ENCODE measurements at places on chromosomes 3 and 15. TPM values are rescaled to one million over a fixed set of nuclear protein-coding genes. Genes with fewer than 3 reads are reported as not detected.

DNA sequence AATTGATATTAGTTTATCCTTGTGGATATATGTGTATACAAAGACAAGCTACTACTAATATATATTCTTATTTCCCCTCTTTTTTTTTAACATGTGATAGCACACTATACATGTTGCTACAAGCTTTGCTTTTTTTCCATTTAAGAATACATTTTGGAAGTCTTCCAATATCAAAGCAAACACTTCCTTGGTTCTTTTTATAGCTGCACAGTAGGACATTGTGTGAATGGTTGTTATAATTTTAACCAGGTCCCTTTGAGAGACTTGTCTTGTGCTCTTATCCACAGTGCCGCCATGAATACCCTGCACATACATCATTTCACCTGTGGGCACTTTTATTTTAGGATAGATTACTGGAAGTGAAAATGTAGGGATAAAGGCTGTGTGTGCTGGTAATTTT is 88.7 kb downstream of the CACNA2D3 start:
- H3K4me1 ChIP-seq = no peaks in the 10 kb centered on the region
- H3K4me3 ChIP-seq = no peak overlapping the region
- H3K36me3 ChIP-seq = 0 out of 2 replicates have a peak, but pooled peaks cover 3% of the 10 kb centered on the region
- no peak overlapping the region for H3K27ac ChIP-seq
- H3K27me3 ChIP-seq = no peaks in the 10 kb centered on the region

- H3K27me3 ChIP-seq = no peaks in the 10 kb centered on the region
- no peak overlapping the region for H3K27ac ChIP-seq
- H3K4me1 ChIP-seq = peaks cover 16% of the 10 kb centered on the region
Observed at GRCh38 chr3:188205992-188206416, 52.0 kb downstream of the LPP start.

- no peaks in the 10 kb centered on the region for H3K36me3 ChIP-seq
- no peaks in the 10 kb centered on the region for H3K4me1 ChIP-seq
- H3K4me3 ChIP-seq = no peak overlapping the region
Observed at GRCh38 chr3:10356461-10356981, 35.6 kb upstream of the SEC13 start.

- no peak overlapping the region for H3K4me3 ChIP-seq
- no peaks in the 10 kb centered on the region for H3K4me1 ChIP-seq
- no peaks in the 10 kb centered on the region for H3K36me3 ChIP-seq
- H3K27me3 ChIP-seq = no peaks in the 10 kb centered on the region
- no peak overlapping the region for H3K27ac ChIP-seq
- peak; percentile 27 for DNase-seq
Observed at GRCh38 chr15:65194826-65195547, 9.8 kb upstream of the CLPX start.

DNA sequence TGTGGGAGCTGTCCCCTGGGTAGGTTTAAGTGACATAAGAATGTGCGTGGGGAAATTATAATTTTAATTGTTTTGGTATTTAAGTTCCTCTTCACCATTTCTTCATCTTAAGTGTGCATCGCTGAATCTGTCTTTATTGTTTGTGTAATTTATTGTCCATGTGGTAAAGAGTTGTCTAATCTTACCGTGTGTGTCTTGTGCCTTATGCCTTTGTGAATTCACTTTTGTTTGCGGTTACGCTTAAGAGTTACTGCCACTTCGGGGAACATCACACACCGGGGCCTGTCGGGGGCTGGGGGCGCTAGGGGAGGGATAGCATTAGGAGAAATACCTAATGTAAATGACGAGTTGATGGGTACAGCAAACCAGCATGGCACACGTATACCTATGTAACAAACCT is 767 bp downstream of the WDR48 start:
- H3K4me3 ChIP-seq = peak overlapping the region; percentile 70
- peak; percentile 8 for DNase-seq
- H3K27me3 ChIP-seq = no peaks in the 10 kb centered on the region

DNA sequence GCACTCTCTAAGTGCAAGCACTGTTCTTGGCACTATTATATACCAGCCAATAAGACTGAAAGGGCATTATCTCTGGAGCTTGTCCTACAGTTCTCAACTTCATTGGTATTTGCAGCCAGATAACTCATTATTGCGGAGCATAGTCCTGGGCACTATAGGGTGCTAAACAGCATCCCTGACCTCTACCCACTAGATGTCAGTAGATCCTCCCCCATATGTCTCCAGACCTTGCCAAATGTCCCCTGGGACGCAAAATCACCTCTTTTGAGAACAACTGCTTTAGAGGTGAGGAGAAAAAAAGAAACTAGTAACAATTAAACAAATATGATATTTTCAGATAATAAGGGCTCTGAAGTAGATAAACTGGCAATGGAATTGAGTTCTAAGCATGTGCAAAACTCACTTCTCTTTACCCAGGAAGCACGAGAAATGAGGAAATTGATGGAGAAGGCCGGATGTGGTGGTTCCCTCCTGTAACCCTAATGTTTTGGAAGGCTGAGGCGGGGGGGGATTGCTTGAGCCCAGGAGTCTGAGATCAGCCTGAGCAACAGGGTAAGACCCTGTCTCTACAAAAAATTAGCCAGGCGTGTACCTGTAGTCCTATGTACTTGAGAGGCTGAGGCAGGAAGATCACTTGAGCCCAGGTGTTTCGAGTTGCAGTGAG is 61.4 kb downstream of the FRMD4B start:
- H3K27ac ChIP-seq = no peak overlapping the region
- H3K4me1 ChIP-seq = peaks cover 4% of the 10 kb centered on the region
- no peak overlapping the region for H3K4me3 ChIP-seq
- no peaks in the 10 kb centered on the region for H3K27me3 ChIP-seq

CADPS gene
- 16.4 TPM for total RNA-seq

DNA sequence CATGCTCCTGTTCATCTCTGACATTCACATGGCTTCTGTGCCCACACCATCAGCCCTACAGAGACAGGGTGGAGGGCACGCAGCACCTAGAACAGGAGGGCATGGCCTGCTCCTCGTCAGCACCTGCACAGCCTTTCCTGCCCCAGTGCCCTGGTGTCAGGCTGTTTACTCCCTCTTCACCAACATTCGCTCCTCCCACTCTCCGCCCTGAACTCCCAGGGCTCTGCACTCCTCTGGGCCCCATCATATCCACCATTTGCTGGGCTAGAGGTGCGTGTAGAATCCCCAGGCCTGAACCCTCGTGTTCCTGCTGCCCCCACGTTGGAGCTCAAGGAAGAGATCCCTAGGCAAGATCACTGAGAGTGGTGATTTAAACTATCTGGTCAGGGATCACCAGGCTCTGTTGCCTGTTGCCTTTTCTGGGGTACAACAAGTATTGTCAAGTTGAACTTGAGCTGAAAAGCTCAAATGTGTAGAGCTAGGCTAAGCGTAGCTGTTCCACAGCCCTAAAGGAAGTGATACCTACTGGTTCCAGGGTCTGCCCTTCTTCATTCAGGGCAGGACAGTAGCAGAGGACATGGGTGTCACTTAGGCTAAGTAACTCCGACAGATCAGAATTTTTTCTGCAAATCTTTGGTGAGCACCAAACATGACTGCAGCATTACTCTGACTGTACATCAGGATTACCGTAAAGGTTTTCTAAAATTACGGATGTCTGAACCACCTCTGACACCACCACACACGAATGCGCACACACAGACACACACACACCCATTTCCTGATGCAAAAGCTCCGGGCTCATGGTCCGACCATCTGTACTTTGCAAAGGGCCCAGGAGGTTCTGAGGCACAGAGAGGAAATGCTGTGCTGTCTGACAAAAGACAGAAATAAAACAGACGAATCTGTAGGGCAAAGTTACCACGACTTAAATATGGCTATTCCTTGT is 43.7 kb upstream of the GNB5 start:
- peaks cover 24% of the 10 kb centered on the region for H3K36me3 ChIP-seq
- H3K27ac ChIP-seq = no peak overlapping the region
- no peak overlapping the region for H3K4me3 ChIP-seq
- no peaks in the 10 kb centered on the region for H3K4me1 ChIP-seq

GATM gene
- total RNA-seq = 21.6 TPM

GRCh38 chr3:73094129-73094528 is 32.7 kb downstream of the EBLN2 start:
- no peak overlapping the region for H3K4me3 ChIP-seq
- H3K27me3 ChIP-seq = no peaks in the 10 kb centered on the region
- H3K4me1 ChIP-seq = peaks cover 13% of the 10 kb centered on the region
- no peaks in the 10 kb centered on the region for H3K36me3 ChIP-seq
- peak; percentile 44 for DNase-seq
- H3K27ac ChIP-seq = no peak overlapping the region

DNA sequence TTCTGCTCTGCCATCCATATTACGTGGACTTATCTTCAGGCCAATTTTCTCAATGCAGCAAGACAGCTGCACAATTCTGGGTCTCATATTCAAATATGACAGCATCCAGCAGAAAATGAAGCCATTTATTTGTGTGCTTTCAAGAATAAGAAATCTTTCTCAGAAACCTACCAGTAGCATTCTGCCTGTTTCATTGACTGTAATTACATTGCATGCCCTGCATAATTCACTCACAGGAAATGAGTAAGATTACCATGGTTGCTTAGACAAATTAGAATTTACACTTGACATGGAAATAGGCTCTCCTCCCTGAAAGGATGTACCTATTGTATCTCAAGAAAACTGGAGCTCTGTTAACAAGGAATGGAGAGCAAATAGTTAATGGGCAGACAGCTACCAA is 346.6 kb upstream of the DCBLD2 start:
- H3K4me3 ChIP-seq = no peak overlapping the region
- H3K36me3 ChIP-seq = no peaks in the 10 kb centered on the region
- DNase-seq = no peak
- H3K27me3 ChIP-seq = no peaks in the 10 kb centered on the region
- H3K27ac ChIP-seq = no peak overlapping the region

GPR87 gene
- not detected for total RNA-seq

- no peaks in the 10 kb centered on the region for H3K36me3 ChIP-seq
- H3K4me3 ChIP-seq = no peak overlapping the region
- H3K27me3 ChIP-seq = no peaks in the 10 kb centered on the region
- no peak for DNase-seq
Observed at GRCh38 chr15:67003586-67003985, 61.8 kb upstream of the SMAD3 start.

GRCh38 chr3:81952141-81952540 is 190.7 kb upstream of the GBE1 start:
- peaks cover 6% of the 10 kb centered on the region for H3K4me1 ChIP-seq
- DNase-seq = no peak
- no peaks in the 10 kb centered on the region for H3K36me3 ChIP-seq

- no peak overlapping the region for H3K4me3 ChIP-seq
- DNase-seq = no peak
- H3K27me3 ChIP-seq = no peaks in the 10 kb centered on the region
- H3K4me1 ChIP-seq = 0 out of 2 replicates have a peak, but pooled peaks cover 9% of the 10 kb centered on the region
Observed at GRCh38 chr15:39132070-39132469, 448.8 kb upstream of the THBS1 start.

DNA sequence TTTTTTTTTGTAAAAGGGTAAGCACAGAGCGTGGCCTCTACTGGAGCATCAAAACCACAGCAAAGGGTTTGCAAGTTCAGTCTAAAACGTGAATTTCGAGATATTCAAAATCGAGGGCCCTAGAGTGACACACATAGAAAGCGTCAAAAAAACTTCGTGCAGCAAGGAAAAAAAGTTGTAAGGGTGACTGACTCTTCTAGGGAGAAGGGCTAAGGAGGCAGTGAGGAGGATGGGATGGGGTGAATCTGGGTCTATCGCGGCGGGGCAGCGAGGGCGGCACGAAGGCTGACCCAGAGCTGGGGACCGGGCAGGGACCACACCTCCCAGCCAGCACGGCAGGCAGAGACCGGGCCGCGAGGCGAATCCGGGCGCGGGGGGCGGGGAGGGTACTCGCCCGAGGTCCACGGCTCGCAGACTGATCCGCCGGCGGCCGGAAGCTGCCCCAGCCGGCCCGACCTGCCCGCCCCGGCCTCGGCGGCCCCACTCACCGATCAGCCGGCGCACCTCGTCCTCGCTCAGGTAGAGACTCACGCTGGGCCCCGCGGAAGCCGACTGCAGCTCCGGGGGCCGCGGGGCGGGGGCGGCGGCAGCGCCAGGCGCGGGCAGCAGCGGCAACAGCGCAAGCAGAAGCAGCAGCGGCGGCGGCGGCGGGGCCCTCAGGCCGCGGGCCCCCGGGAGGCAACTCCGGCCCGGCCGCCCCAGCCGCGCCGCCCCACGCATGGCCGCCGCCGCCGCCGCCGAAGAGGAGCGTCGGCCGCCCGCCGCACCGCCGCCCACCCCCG is 533 bp downstream of the RYK start:
- H3K36me3 ChIP-seq = no peaks in the 10 kb centered on the region
- peak overlapping the region; percentile 68 for H3K4me3 ChIP-seq
- H3K27ac ChIP-seq = peak overlapping the region; percentile 79
- DNase-seq = peak; percentile 76

TGFBR2 gene
- 13.0 TPM for total RNA-seq

- no peaks in the 10 kb centered on the region for H3K27me3 ChIP-seq
- DNase-seq = no peak
- no peak overlapping the region for H3K4me3 ChIP-seq
Observed at GRCh38 chr15:58252586-58253323, 114.6 kb downstream of the AQP9 start.

SLTM gene
- 210 TPM for total RNA-seq

- H3K36me3 ChIP-seq = no peaks in the 10 kb centered on the region
- no peak for DNase-seq
- H3K27ac ChIP-seq = no peak overlapping the region
- no peak overlapping the region for H3K4me3 ChIP-seq
- H3K4me1 ChIP-seq = peaks cover 17% of the 10 kb centered on the region
- H3K27me3 ChIP-seq = no peaks in the 10 kb centered on the region
Observed at GRCh38 chr3:107024551-107025026, 352.6 kb upstream of the CCDC54 start.

DNA sequence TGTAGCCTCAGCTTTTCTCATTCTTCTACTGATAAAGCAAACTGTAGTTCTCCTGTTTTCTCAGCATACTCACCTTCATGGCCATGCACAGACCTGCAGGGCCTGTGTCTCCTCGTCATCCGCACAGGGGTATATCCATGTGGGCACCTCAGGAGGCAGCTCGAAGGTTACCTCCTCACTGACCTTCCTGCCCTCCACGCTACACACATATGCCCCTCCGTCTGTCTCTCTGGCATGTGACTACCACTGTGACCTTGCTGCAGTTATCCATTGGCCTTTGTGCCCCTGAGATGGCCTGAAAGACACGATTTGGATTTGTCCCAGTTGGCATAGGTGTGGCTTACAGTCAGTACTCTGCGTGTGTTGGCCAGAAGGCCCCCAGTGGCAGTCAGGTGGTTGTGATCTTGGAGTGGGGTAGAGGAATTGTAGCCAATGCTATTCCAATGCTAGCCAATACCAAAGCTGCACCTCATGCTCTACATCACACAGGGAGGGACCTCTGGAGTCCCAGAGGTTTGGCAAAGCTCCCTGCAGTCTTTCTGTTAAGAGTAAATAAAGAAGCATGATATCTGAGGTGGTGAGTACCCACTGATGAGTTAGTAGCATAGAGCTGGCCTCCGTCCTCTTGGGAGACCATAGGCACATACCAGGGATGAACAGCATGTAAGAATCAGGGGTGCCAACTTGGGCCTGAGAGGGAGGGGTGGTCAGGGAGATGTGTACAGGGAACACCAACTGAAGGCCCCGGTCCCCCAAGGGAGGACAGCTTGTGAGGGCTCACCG is 143.4 kb downstream of the EEFSEC start:
- H3K27me3 ChIP-seq = no peaks in the 10 kb centered on the region
- H3K4me3 ChIP-seq = no peak overlapping the region
- no peak overlapping the region for H3K27ac ChIP-seq
- DNase-seq = no peak
- no peaks in the 10 kb centered on the region for H3K36me3 ChIP-seq

LRRK1 gene
- total RNA-seq = 4.4 TPM

ADGRG7 gene
- not detected for total RNA-seq

POTEB gene
- not detected for total RNA-seq

GRCh38 chr15:94336817-94337467 is 105.6 kb downstream of the MCTP2 start:
- no peak overlapping the region for H3K27ac ChIP-seq
- no peaks in the 10 kb centered on the region for H3K27me3 ChIP-seq
- no peak overlapping the region for H3K4me3 ChIP-seq

Data from GM23338 (cell line).